ENCODE measurements at places on chromosomes 12 and 14.

DNA sequence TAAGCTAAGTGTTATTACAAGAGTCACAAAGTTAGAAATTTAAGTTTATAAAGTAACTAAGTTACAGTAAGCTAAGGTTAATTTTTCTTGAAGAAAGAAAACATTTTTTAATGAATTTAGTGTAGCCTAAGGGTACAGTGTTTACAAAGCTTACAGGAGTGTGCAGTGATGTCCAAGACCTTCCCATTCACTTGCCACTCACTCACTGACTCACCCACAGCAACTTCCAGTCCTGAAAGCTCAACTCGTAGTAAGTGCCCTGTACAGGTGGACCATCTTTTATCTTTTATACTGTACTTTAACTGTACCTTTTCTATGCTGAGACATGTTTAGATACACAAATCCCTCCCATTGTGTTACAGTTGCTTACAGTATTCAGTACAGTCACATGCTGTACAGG, 60.9 kb upstream of the TMEM263 start:
- DNase-seq: no peak

DNA sequence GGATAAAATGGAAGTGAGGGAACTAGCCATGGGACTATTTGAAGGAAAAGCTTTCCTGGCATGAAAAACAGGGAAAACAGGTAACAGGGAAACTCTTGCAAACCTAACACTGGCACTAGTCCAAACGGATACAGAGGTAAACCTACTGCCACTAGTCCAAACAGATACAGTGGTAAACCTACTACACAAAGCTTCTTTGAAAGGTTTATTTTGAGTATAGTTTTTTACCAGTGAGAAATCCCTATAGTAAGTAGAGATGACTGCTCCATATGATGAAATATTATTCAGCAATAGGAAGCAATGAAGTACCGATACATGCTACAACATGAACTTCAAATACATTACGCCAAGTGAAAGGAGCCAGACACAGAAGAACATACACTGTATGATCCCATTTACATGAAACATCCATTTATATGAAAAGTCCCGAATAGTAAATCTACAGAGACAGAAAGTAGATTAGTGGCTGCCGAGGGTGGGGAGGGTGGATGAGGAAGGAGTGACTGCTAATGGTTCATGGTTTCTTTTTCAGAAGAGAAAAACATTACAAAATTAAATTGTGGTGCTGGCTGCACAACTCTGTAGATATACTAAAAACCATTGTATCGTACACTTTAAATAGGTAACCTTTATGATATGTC, 25.5 kb downstream of the SPTLC2 start:
- no peak for DNase-seq

DNA sequence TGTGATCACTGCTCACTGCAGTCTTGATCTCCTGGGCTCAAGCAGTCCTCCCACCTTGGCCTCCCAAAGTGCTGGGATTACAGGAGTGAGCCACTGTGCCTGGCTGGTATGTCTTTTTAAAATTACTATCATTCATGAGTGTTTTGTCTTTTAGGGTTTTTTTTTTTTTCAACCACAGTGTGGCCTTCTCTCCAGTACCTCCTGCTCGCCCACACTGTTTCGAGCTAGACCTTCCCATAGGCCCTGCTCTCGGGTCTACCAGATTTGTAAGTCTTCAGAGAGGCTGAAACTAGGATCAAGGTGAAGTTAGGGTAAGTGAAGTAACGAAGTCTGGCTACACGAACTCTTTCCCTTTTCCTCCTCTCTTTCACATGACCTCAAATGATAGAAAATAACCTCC, 1.5 kb downstream of the BIN2 start:
- DNase-seq: no peak

DNA sequence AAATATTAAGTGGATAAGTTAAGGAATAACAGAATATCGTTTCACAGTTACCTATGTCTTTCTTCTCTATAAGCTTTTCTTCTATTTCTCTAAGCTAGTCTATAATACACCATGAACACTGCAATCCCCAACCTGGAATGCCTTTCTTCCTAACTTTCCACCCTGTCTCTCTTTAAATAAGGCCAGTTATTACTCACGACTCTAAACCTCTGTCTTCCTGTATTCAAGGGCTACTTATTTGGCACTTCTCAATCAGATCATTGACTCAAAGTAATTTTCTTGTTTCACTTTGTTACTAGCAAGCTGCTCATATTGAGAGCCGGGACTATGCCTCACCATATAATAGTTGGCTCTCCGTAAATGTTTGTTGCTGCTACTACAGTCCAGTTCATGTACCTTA, 13.5 kb downstream of the FERMT2 start:
- no peak for DNase-seq
